ENCODE measurements at places on chromosomes 7 and 10.

DNA sequence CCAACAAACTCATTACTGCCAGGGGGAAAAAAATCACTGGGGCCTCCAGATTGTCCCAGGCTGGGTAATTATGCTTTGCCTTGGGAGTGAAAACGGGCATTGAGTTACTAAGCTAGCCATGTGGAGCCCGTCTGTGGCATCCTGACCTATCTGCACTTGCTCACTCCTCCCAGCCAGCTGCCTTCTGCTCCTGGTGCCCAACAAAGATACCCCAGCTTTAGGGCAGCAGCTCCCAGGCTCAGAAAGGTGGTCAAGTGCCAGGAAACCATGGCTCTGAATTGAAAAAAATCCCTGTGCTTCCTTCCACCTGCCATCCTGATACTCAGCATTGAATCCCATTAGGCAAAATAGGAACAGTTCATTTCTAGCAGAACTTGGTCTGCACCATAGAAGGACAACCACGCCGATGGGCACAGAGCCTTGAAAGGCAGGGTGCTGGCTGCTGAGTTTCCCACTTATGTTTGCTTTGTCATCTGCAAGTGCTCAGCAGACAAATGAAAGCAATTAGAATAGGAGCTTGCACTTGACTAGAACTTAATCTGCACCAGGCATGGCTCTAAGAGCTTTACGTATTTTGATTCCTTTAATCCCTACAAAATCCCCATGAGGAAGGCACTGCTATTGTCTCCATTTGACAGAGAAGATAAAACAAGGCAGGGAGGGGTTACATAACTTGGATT lies 42.8 kb downstream of the HSPA12A start:
- no peak for DNase-seq

- DNase-seq = no peak
Measured at GRCh38 chr10:72418679-72419078, 64.0 kb upstream of the DNAJB12 start.

- no peak for DNase-seq
Measured at GRCh38 chr10:30763918-30764317, 134.4 kb upstream of the LYZL2 start.

GRCh38 chr10:7046615-7047014 lies 364.2 kb downstream of the SFMBT2 start:
- DNase-seq = peak; percentile 33

DNA sequence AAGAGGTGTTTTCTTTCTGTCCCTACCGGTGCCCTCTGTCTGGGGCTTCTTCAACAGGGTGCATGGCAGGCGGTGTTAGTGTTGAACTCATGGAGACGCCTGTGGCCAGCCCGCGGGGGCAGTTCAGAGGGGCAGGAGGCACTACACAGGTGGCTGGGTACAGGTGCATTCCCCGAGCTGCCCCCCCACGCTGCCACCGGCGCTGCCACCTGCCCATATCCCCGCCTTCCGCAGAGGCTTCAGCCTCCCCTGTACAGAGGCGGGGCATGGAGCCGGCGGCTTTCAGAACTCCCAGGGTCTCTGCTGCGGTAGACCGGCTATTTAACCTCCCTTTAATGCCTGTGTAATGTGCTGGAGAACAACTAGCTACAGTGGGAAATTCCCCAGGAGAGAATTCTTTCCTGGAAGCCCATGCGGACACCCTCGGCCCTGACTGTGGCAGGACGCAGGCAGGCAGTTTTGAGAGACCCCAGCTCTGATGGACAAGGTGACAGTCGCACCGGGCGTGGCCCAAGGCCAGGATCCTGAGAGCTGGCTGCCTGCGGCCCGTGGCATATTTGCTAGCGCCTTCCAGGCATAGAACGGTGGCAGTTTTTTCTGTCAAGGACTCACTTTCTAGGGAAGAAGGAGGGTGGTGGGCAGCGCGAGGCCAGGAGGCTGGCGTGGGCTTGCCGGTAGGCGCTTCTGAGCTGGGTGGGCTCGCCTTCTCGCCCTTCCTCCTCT lies 53.7 kb upstream of the ZNF32 start:
- DNase-seq = no peak

DNA sequence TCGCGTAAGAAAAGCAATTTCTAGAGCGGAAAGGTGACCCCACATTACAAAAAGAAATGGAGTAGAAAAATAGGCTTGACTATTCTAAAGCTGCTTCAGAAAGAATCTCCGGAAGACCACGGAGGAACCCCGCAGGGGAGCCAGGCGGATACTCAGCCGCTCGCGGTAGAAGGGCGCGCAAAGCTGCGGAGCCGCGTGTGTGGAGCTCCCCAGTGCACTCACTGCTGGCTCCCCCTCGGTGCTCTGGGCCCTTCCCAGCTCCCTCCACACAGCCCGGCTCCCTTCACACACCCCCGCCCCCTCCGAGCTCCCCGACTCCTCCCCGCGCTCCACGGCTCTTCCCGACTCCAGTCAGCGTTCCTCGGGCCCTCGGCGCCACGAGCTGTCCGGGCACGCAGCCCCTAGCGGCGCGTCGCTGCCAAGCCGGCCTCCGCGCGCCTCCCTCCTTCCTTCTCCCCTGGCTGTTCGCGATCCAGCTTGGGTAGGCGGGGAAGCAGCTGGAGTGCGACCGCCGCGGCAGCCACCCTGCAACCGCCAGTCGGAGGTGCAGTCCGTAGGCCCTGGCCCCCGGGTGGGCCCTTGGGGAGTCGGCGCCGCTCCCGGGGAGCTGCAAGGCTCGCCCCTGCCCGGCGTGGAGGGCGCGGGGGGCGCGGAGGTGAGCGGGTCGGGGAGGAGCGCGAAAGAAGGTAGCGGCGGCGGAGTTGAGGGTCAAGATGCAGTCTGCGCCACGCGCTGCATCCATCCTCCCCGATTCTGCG lies at the start of gene STEAP2:
STEAP2 (plus strand) TSS at position 350 of the 758 bp plus-strand sequence. CDS start 13,343 bp downstream, outside the sequence.
- DNase-seq = peak; percentile 27

GRCh38 chr10:1686491-1686749 lies 50.9 kb downstream of the ADARB2 start:
- no peak for DNase-seq

GRCh38 chr7:15954671-15955354 lies 268.3 kb upstream of the MEOX2 start:
- no peak for DNase-seq

DNA sequence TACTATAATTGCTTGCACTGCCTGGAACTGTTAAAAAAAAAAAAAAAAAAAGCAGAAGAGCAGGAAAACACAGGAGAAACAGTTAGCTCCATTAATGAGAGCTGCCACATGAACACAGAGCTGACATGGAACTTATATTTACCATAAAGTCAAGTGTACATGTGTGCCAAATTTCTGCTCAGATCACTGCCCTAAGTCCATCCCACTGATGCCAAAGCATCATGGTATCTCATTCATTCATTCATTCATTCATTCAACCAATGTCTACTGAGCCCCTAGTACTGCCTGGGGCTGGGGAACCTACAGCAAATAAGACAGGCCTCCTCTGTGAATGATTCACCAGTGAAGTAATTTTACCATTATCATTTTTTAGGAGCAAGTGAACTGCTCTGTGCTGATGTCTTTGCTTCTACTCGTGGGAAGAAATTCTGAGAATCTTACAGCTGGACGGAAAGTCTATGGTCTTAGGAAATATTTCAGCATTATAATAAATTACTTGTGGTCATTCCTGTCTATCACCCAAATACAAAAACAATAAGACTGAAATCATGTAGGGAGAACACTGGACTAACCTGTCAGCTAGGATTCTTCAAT lies 58.8 kb upstream of the ABLIM1 start:
- no peak for DNase-seq
